PC-3 (cell line): ENCODE measurements at places on chromosomes 2 and 18. TPM values are rescaled to one million over a fixed set of nuclear protein-coding genes. Genes with fewer than 3 reads are reported as not detected.

Gene MYO5B
- total RNA-seq: 10.4 and 10.7 TPM in 2 replicates

Gene ACAA2
- total RNA-seq: 6.5 and 7.1 TPM in 2 replicates

Gene DYNC1I2
- total RNA-seq: 56.4 and 58.5 TPM in 2 replicates

Gene CRYBA2
- total RNA-seq: 6.4 and 13.5 TPM in 2 replicates

Gene SCN2A
- total RNA-seq: 0.07 and 0.46 TPM in 2 replicates

Gene COL6A3
- total RNA-seq: 45.0 and 53.4 TPM in 2 replicates

Gene SLC9A4
- total RNA-seq: 0.04 TPM in 1 of 2 replicates, not detected in the other

Gene MEP1B
- not detected in 2 replicates for total RNA-seq

Gene XIRP2
- total RNA-seq: 0.11 TPM in 1 of 2 replicates, not detected in the other

Gene CFAP210
- not detected in 2 replicates for total RNA-seq

Gene MAP3K19
- total RNA-seq: not detected in 2 replicates

Gene CCL20
- 1.7 and 1.8 TPM in 2 replicates for total RNA-seq

Gene PROKR1
- 0.12 and 0.26 TPM in 2 replicates for total RNA-seq

Gene CAPN14
- 0.35 TPM in 1 of 2 replicates, not detected in the other for total RNA-seq

Gene SS18
- 70.1 and 98.7 TPM in 2 replicates for total RNA-seq

Gene SNED1
- 0.40 and 0.66 TPM in 2 replicates for total RNA-seq

Gene NPAS2
- 54.8 and 55.4 TPM in 2 replicates for total RNA-seq
